ENCODE measurements at places on chromosomes 4 and X.

- DNase-seq, result peak; percentile 87
These were observed 496 bp upstream of the GAB1 start for GRCh38 chr4:143335979-143336780.

DNA sequence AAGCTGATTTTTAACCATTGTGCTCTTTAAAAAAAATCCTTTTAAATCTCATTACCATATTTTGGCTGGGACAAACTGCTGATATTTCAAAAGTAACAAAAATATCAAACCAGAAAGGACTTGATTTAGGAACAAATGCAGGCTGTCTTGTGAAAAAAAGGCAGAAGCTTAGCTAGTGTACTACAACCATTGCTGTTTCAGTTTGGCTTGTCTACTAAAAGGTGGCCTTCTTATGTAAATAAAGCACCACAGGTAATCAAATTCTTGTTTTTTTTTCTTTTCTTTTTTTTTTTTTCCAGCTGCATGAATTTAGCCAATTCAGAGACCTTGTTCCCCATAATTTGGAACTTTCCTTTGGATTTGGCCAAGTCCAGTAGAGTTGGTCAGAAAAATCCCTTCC lies 43.8 kb upstream of the MAGEA8 start:
- no peak for DNase-seq

- no peak for DNase-seq
These were observed 155.6 kb upstream of the PITX2 start for GRCh38 chr4:110778521-110778920.

GRCh38 chrX:1502241-1502640 lies 34.7 kb downstream of the P2RY8 start:
- DNase-seq, result no peak

- no peak for DNase-seq
These were observed 138.8 kb upstream of the NALF2 start for GRCh38 chrX:69365349-69365748.

DNA sequence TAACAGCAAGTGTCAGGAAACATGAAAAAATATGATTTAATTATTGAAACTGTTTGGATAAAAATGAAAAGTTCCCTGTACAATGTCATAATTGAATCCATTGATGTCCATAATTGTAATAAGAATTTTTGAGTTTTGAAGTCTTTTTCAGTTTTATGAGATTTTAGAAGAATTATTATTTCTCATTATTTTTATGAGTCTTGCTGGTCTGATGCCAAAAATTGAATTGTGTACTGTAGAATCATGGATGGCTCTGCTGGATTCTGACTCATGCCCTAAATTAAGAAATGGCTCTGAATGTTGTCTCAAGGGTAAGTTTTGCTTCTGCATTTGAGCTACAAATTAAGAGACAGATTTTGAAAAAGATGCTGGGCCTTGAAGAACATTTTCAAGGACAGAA lies 132.8 kb upstream of the MAP9 start:
- DNase-seq, result no peak

DNA sequence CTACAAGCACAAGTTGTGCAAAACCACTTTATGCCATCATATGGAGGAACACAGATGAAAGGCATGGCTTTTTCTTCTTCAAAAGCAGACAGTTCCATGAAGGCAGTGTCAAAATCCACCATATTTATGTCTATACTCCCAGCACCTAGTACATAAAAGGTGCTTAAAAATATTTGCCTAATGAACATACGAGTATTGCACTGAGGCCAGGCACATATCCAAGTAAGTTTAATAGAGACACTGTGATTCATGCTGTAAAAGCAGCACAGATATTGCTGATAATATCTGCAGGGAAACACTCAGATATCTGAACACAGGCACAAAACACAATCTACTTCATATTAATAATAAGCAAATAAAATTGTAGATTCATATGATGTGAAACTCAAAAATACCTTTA lies 48.1 kb upstream of the CXCL8 start:
- DNase-seq, result no peak

DNA sequence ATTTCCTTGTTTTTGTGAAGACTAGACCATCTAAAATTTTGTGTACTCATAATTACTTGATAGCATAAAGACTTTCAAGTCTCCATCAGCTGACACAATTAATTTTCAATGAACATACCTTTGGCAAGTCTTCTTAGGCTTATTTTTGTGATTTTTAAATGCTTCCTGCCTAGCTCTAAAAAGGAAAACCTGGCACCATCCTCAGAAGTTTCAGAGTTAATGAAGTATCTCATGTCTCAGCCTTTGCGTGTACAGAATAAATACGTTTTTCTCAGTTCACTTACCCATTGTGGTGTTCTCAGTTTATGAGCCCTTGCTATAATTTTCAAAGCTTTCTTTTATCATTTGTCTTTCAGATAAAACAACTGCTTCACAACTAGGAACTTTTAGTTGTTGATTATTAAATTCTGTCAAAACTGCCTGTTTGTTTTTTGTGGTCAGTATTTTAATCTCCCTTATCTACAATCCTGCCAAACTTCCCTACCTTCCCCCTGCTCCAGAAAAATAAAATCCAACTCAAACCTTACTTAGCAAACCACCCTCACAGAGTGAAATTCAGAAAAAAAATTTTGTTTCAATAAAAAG lies 21.6 kb downstream of the ADD1 start:
- DNase-seq, result no peak

DNA sequence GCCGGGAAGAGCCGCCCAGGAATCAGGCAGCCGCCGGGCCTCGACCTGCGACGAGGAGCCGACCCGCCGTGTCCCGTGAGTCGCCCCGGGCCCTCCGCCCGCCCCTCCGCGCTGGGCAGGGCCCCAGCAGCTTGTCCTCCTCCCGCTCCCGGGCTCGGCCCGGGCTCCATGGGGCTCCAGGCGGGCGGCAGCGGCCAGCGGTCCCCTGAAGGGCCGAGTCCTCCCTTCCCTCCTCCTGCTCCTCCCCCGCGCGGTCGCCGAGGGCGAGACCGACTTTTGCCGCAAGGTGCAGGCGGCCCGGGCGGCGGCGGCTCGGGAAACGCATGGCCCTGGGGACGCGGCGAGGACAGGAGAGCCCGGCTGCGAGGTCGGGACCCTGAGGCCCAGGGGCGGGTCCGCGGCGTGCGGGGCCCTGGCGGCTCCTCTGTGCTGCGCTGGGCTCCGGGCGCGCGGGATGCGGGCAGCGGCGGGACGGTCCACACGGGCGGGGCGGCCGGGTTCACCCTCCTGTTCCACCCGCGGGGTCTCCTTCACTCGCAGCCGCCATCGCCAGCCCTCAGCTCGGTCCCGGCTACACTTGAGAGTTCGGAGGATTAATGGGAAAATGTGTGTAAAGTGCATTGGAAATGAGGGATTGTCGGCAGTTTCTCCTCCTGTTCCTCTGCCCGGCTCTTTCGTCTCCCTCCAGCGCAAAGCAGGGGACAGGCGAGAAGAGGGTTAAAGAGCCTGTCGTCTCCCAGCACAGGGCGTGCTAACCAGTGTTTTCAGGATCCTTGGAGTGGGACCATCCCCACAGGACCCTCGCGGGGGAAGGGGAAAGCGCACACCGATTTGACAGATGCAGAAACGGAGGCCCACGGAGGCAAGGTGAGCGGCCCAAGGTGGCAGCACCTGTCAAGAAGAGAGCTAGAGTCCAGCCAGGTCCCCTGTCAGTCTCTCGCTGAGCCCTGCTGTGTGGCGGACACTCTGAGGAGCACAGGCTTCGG lies 16.6 kb upstream of the ZNF718 start:
- DNase-seq, result no peak

All from HAP-1 (cell line).